ENCODE measurements at places on chromosomes 7 and 10.

- no peaks in the 10 kb centered on the region for H3K27me3 ChIP-seq
- H3K4me1 ChIP-seq = no peaks in the 10 kb centered on the region
- no peak overlapping the region for H3K27ac ChIP-seq
- no peak overlapping the region for H3K4me3 ChIP-seq
Measured at GRCh38 chr10:73576178-73576889, 14.8 kb downstream of the USP54 start.

- no peak for DNase-seq
- no peaks in the 10 kb centered on the region for H3K27me3 ChIP-seq
- no peaks in the 10 kb centered on the region for H3K36me3 ChIP-seq
- H3K4me1 ChIP-seq = no peaks in the 10 kb centered on the region
- H3K4me3 ChIP-seq = no peak overlapping the region
Measured at GRCh38 chr10:10392511-10392910, 625.2 kb upstream of the CELF2 start.

- H3K27ac ChIP-seq = no peak overlapping the region
- no peaks in the 10 kb centered on the region for H3K36me3 ChIP-seq
- no peaks in the 10 kb centered on the region for H3K27me3 ChIP-seq
- no peak overlapping the region for H3K4me3 ChIP-seq
- DNase-seq = no peak
Measured at GRCh38 chr7:30650421-30650808, 31.8 kb downstream of the CRHR2 start.

- no peak overlapping the region for H3K27ac ChIP-seq
- no peak overlapping the region for H3K4me3 ChIP-seq
- no peak for DNase-seq
- H3K4me1 ChIP-seq = peaks cover 28% of the 10 kb centered on the region
Measured at GRCh38 chr7:76009672-76010600, 15.5 kb upstream of the TMEM120A start.

DNA sequence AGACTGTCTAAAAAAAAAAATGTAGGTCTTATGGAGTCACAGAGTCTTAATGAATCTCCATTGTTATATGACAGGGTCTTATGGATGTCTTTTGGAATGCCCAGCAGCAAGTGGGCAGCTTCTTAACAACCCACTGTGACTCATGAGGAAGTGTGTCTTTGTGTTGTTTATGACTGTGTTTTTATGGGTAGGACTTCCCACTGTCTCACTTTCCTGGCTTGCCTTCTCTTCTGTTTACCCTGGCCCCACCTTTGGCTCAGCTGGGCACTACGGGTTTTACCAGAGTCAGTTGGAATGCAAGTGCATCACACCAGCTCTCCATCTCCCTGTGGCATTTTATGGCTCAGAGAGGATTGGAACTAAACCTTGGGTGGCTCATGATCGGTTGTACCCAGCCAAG lies 580.5 kb downstream of the AUTS2 start:
- no peaks in the 10 kb centered on the region for H3K4me1 ChIP-seq
- no peak for DNase-seq
- H3K4me3 ChIP-seq = no peak overlapping the region
- no peaks in the 10 kb centered on the region for H3K27me3 ChIP-seq

- no peak overlapping the region for H3K27ac ChIP-seq
- peak overlapping the region; percentile 47 for H3K4me3 ChIP-seq
- H3K27me3 ChIP-seq = no peaks in the 10 kb centered on the region
Measured at GRCh38 chr10:97796651-97797050, 24.9 kb upstream of the SFRP5 start.

DNA sequence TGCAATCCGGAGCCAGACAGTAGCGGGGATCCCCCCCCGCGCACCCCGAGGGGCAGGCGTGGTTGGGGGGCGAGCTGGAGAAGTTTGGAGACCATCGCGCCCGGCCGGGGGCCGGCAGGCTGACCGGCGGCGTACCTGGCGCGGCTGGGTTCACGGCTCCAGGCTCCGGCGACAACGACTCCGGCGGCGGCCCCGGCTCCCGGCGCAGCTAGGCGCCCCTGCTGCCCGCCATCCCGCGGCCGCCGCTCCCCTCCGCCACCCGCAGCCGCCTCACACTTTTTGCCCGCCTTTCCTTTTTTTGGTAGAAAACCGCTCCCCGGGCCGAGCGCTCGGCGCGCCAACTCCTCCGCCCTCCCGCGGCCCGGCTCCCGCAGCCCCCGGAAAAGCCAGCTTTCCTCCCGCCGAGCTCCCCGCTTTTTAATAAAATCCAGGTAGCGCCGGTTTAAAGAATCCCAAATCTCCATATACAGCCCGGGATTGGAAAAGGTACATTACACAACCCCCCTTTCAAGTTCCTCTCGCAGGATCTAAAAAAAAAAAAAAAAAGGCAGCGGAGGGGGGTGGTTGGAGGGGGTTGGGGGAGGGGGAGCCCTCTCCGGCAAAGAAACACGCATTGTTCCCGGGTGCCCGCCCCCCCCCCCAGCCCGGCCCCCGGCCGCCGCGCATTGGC lies at the start of gene TNRC18:
TNRC18 (minus strand) TSS at position 529 of the 670 bp plus-strand sequence. CDS start 2,588 bp downstream, outside the sequence.
- no peaks in the 10 kb centered on the region for H3K36me3 ChIP-seq
- H3K4me3 ChIP-seq = peak within 1 kb of the TSS; percentile 73
- H3K4me1 ChIP-seq = peaks cover 62% of the 10 kb centered on the region
- peaks cover 66% of the 10 kb centered on the region for H3K27me3 ChIP-seq
- no peak for DNase-seq

GRCh38 chr10:44993922-44994751 lies 6.6 kb upstream of the ZNF22 start:
- no peaks in the 10 kb centered on the region for H3K27me3 ChIP-seq
- no peak for DNase-seq
- H3K4me1 ChIP-seq = peaks cover 21% of the 10 kb centered on the region
- no peak overlapping the region for H3K4me3 ChIP-seq

- no peak overlapping the region for H3K27ac ChIP-seq
- H3K4me3 ChIP-seq = no peak overlapping the region
- no peaks in the 10 kb centered on the region for H3K36me3 ChIP-seq
Measured at GRCh38 chr7:37362802-37363201, 85.9 kb downstream of the ELMO1 start.

DNA sequence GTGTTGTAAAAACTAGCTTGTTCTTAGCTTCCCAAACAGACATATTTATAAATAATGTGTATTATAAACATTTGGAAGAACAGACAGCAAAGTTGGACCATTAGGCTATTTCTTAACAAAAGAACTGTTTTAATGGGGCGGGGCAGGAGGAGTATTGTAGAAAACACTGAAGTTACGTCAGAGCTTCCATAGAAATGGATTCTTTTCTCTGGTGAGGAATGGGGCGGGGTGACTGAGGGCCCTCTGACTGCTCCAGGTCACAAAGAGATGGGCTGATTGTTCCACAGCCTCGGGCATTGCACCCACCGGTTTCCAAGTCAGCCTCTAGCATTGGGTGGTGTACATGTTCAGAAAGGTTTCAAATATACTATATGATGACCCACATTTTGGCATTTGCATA lies 36.8 kb upstream of the ADAM12 start:
- no peak overlapping the region for H3K4me3 ChIP-seq
- no peaks in the 10 kb centered on the region for H3K36me3 ChIP-seq
- H3K4me1 ChIP-seq = no peaks in the 10 kb centered on the region
- H3K27ac ChIP-seq = no peak overlapping the region
- no peaks in the 10 kb centered on the region for H3K27me3 ChIP-seq

DNA sequence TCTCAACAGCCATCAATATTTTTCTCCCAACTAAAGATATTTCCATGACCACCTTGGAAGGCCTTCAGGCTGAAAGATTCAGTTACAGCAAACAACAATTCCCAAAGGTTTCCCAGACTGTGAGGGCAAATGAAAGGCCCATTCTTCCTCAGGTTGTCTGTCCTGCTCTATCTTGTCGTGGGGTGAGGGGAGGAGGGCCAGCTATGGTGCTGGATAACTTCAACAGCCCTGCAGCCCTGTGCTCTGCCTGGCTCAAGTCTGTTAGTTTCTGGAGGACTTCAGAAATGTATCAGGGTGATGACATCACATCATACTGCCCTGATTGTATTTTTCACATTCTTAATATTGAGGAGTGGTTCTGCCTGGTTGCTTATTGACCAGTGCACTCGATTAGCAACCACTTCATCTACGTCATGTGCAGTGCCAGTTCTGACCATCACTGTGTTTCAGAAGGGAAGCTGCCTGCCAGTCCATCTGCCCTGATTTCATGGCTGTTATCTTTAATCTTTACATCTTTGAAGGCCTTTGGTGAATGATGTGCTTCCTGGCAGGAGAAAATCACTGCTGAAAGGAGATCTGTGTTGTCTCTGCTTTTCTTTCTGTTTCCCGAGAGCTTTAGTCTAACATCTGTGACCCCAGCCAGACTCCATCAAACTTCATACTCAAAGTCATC lies 135.5 kb downstream of the NRF1 start:
- H3K27me3 ChIP-seq = no peaks in the 10 kb centered on the region
- no peaks in the 10 kb centered on the region for H3K4me1 ChIP-seq
- H3K27ac ChIP-seq = no peak overlapping the region
- no peak overlapping the region for H3K4me3 ChIP-seq
- no peak for DNase-seq
- H3K36me3 ChIP-seq = peaks cover 17% of the 10 kb centered on the region

- no peak overlapping the region for H3K27ac ChIP-seq
- no peaks in the 10 kb centered on the region for H3K36me3 ChIP-seq
- H3K4me1 ChIP-seq = peaks cover 19% of the 10 kb centered on the region
- H3K4me3 ChIP-seq = no peak overlapping the region
- H3K27me3 ChIP-seq = no peaks in the 10 kb centered on the region
Measured at GRCh38 chr7:134710854-134711624, 64.4 kb downstream of the BPGM start.

- peaks cover 67% of the 10 kb centered on the region for H3K4me1 ChIP-seq
- H3K27ac ChIP-seq = peak overlapping the region; percentile 58
- peaks cover 27% of the 10 kb centered on the region for H3K36me3 ChIP-seq
- peak; percentile 82 for DNase-seq
- peak overlapping the region; percentile 40 for H3K4me3 ChIP-seq
- no peaks in the 10 kb centered on the region for H3K27me3 ChIP-seq
Measured at GRCh38 chr10:119516381-119517234, 25.9 kb downstream of the RGS10 start.

DNA sequence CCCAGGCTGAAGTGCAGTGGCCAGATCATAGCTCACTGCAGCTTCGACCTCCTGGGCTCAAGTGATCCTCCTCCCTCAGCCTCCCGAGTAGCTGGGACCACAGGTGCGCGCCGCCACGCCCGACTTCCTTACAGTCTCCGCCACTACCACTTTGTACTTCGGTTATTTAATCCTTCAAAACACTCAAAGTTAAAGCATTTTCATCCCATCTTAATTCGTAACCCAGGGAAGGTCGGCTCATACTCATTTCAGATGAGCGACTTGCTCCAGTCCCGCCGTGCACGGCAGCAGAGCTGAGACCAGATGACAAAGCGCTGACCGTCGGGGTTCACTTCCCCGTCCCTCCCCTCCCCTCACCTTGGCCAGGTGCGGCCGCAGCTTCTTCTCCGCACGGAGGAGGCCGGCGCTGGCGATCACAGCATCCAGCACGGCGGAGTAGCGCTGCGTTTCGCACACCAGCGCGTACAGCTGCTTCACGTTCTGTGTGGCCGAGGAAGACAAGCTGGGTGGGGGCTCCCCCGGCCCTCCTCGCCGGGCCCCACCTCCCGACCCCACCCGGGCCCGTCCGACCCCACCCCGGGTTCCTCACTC lies 457 bp downstream of the NSUN5 start:
- no peaks in the 10 kb centered on the region for H3K27me3 ChIP-seq
- no peak for DNase-seq
- peaks cover 15% of the 10 kb centered on the region for H3K36me3 ChIP-seq
- H3K27ac ChIP-seq = peak overlapping the region; percentile 54

GRCh38 chr7:75050501-75050900 lies 23.1 kb downstream of the RCC1L start:
- H3K4me1 ChIP-seq = no peaks in the 10 kb centered on the region
- peaks cover 16% of the 10 kb centered on the region for H3K36me3 ChIP-seq
- no peak for DNase-seq
- no peaks in the 10 kb centered on the region for H3K27me3 ChIP-seq
- H3K4me3 ChIP-seq = no peak overlapping the region

- H3K27me3 ChIP-seq = no peaks in the 10 kb centered on the region
- peak; percentile 44 for DNase-seq
- H3K4me3 ChIP-seq = no peak overlapping the region
- no peaks in the 10 kb centered on the region for H3K36me3 ChIP-seq
- H3K27ac ChIP-seq = no peak overlapping the region
Measured at GRCh38 chr10:100878291-100878910, 34.4 kb upstream of the SLF2 start.

GRCh38 chr7:100544967-100545359 lies 6.0 kb downstream of the AGFG2 start:
- no peaks in the 10 kb centered on the region for H3K36me3 ChIP-seq
- no peaks in the 10 kb centered on the region for H3K27me3 ChIP-seq
- H3K27ac ChIP-seq = no peak overlapping the region
- H3K4me3 ChIP-seq = peak overlapping the region; percentile 46
- peaks cover 98% of the 10 kb centered on the region for H3K4me1 ChIP-seq

DNA sequence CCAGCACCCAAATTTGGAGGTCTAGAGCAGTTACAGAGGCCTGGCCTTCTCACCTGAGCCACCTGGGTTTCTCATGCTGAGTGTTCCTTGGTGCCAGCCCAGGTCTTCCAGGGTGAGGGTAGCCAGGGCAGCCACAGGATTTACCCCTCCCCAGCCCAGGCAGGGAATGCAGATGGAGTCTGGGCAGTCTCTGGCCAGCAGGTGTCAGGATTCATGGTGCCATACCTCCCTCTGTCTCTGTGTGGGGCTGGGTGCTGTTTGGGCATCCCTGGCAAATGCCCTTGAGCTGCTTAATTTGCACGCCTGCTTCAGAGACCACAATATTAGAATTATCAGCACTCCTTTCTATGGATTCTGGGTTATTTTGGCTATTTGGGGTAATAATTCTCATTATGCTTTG lies 246.7 kb downstream of the GFRA1 start:
- no peak overlapping the region for H3K27ac ChIP-seq
- H3K4me3 ChIP-seq = no peak overlapping the region
- H3K27me3 ChIP-seq = no peaks in the 10 kb centered on the region
- no peaks in the 10 kb centered on the region for H3K36me3 ChIP-seq

GRCh38 chr10:35606430-35606829 lies 1.3 kb downstream of the GJD4 start:
- H3K4me1 ChIP-seq = no peaks in the 10 kb centered on the region
- no peak overlapping the region for H3K4me3 ChIP-seq
- H3K27me3 ChIP-seq = peaks cover 7% of the 10 kb centered on the region
- H3K36me3 ChIP-seq = no peaks in the 10 kb centered on the region
- H3K27ac ChIP-seq = no peak overlapping the region

DNA sequence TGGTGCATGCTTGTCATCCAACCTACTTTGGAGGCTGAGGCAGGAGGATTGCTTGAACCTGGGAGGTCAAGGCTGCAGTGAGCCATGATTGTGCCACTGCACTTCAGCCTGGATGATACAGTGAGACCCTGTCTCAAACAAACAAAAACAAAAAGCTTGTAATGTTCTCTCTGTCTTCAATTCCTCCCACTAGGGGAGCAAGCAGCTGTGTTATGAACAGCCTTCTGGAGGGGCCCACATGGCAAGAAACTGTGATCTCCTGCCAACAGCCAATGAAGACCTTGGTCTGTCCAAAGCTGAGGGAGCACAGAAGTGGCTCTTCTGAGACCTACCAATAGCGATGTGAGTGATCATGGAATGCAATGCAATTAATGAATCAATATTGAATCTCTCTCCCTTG lies 229.2 kb downstream of the SEC23IP start:
- H3K4me1 ChIP-seq = no peaks in the 10 kb centered on the region
- no peak overlapping the region for H3K4me3 ChIP-seq
- H3K27ac ChIP-seq = no peak overlapping the region
- no peak for DNase-seq
- no peaks in the 10 kb centered on the region for H3K36me3 ChIP-seq
- H3K27me3 ChIP-seq = no peaks in the 10 kb centered on the region

Measured in CD8-positive, alpha-beta memory T cell (primary cell).